ENCODE measurements at places on chromosomes 7 and 10. TPM values are rescaled to one million over a fixed set of nuclear protein-coding genes. Genes with fewer than 3 reads are reported as not detected.
A peak's percentile ranks its signal among the peaks of the same experiment; 100 is the strongest.

DNA sequence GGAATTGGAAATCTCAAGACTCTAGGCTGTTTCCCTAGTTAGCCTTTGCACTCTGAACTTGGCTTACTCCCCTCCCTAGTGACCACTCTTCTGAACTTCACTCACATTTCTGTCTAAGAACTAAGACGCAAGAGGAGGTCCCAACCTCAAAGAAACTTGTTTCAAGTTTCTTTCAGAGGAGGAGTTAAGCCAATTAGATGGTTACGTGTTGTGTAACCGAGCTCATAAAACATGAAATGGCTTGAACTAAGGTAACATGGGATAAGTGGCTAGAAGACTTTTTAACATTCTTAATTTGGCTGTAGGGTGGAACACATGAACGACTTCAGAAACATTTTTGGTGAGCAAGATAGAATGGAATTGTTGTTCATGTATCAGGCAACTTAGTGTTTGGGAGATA, 39.5 kb upstream of the SEC61G start:
- no peak for DNase-seq

- DNase-seq, result no peak
Observed at GRCh38 chr10:106255111-106255678, 909.3 kb downstream of the SORCS1 start.

The SKIDA1 gene
- 2.6 TPM for total RNA-seq

- DNase-seq, result no peak
Observed at GRCh38 chr10:89337484-89337883, 9.7 kb downstream of the IFIT3 start.

The OR9A2 gene
- total RNA-seq, result not detected

The LOXL4 gene
- 0.54 TPM for total RNA-seq

The ANKRD7 gene
- 0.70 TPM for total RNA-seq

DNA sequence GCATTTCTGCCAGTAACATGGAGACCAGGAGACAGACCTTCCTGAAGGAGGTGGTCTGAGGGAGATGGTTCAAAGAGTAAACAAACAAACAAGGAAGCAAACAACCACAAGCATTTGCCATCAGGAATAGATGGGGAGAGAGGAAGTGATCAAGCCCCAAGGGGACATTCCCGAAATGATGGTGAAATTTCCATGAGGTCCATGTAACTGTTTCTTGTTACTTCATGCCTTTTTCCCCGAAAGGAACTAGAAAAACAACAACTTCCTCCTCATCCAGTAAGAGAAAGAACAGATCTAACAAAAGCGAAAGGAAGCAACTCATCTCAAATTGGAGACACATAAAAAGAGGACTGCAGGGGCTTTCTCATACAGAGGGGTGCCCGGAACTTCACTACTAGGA, 152.5 kb upstream of the ZNF32 start:
- no peak for DNase-seq

- no peak for DNase-seq
Observed at GRCh38 chr7:20050241-20050966, 166.8 kb downstream of the MACC1 start.

- DNase-seq, result peak; percentile 85
Observed at GRCh38 chr10:3783682-3784432, 1.2 kb downstream of the KLF6 start.

GRCh38 chr7:2520131-2520760, 672 bp downstream of the LFNG start:
- DNase-seq, result no peak

DNA sequence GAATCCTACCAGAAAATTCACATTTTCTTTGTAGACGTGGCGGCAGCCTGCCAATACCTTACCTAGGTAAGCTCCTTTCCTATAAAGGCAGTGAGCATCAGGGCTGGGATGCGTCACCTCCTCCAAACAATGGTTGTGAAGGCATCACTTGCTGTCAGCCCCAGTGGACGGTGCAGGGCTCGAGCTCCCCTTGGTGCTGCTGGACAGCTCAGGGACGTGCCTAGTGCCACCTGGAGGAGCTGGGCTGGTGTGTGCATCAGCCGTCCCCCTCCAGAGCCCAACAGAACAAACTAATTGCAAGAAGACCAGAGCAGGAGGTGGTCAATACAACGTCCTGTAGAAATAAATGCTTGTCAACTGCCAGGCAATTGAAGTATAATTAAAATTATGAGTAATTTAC, 517.5 kb upstream of the FOXK1 start:
- peak; percentile 9 for DNase-seq

The JCAD gene
- 25.6 TPM for total RNA-seq

DNA sequence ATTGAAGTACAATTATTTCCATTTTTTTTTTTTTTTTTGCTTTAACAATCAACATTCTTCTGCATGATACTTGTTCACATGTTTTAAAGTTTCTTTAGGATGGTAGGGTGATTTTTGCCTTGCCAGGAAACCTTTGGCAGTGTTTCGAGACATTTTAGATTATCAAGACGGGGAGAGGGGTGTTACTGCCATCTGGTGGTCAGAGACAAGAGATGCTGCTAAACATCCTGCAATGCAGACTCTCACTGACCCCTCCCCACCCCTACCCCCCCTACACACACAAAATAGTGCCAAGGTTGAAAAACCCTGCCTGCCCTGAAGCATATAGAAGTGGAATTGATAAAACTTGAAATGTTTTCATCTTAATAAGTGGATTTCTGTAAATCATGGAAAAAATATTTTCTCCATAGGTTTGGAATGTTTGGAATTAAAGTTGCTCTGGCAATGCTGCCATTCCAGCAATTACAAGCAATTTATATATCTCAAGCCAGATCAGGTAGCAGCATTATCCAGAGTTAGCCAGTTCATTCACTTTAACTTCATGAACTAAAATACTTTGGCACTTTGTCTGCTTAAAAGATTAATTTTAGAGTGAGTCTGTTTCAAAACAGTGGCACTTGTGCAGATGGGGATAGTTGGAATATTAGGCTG, 62.1 kb downstream of the SDHAF3 start:
- DNase-seq, result no peak

DNA sequence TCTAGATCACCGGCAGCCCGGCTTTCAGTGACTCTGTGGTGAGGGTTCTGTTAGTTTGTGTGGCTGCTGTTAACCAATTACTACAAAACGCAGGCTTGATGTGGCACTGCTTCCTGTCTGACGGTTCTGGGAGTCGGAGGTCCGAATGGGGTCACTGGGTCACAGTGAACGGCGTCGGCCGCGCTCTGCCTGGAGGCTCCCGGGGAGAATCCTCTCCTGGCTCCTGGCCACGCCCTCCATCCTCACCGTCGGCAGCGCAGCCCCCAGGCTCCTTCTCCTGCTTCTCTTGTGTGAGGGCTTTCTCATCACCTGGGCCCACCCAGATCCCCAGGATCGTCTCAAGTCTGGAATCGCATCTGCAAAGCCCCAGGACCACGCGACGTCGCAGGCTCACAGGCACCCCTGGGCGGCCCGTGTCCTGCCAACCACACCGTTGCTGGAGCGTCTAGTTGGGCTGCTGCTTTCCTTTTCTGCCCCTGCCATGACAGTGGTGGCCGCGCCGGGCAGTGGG, 31.8 kb upstream of the NKX6-2 start:
- DNase-seq, result peak; percentile 72

GRCh38 chr10:131574707-131575430, 263.3 kb upstream of the TCERG1L start:
- DNase-seq, result no peak

DNA sequence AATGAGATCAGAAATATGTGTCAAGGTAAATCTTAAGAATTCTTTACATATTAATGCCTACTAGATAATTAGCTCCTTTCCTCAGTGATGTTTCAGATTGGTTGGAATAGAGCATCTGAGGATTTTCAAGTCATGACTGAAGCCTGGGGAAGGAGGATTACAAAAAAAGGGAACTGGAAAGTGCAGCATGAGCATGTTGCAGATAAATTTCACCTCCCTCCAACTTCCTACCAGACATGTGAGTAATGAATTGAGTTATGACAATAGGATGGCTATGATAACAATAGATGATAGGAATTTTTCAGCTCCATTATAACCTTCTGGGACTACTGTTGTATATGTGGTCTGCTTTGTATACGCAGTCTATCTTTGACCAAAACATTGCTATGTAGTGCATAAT, 104.2 kb upstream of the RAB18 start:
- no peak for DNase-seq

The TMEM184A gene
- 0.32 TPM for total RNA-seq

DNA sequence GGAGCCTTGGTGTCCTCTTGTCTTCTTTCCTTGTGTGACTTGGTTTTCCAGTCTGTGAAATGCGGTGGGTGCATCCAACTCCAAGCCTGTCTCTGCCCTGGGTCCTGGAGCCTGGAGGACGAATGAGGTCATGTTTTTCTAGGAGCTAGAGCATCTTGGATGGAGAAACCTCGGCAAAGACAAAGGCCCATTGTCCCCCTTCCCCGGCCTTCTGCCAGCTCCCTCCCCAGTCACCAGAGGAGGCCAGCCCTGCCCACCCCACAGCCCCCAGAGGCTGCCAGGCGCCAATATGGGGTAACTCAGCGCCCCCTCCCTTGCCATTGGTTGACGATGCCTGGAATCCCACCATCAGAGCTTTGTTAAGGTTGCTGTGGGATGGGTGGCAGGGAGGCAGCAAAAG, 40.4 kb downstream of the KCTD7 start:
- DNase-seq, result no peak

DNA sequence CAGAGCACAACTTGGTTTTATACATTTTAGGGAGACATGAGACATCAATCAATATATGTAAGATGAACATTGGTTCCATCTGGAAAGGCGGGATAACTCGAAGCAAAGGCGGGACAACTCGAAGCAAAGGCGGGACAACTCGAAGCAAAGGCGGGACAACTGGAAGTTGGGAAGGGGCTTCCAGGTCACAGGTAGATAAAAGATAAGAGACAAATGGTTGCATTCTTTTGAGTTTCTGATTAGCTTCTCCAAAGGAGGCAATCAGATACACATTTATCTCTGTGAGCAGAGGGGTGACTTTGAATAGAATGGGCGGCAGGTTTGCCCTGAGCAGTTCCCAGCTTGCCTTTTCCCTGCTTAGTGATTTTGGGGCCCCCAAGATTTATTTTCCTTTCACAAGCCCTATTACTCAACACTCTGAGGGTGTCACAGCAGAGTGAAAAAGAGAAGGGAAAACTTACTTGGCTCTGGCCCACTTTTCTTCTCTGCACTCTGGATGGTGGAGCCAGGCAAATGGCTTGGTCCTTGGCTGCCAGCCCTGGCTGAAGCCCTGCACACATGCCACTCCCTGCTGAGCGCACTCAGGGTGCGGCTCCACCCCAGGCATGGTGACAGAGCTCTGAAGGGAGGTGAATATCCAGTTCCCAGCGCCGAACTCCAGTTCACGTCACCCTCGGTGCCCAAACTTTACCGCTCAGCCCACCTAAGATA, 46.7 kb downstream of the PARD3 start:
- DNase-seq, result peak; percentile 87

The CPXM2 gene
- 4.6 TPM for total RNA-seq

- DNase-seq, result no peak
Observed at GRCh38 chr7:44891791-44892190, 6.5 kb upstream of the PURB start.

The LDB3 gene
- 1,478 TPM for total RNA-seq

The OPN4 gene
- 0.41 TPM for total RNA-seq

DNA sequence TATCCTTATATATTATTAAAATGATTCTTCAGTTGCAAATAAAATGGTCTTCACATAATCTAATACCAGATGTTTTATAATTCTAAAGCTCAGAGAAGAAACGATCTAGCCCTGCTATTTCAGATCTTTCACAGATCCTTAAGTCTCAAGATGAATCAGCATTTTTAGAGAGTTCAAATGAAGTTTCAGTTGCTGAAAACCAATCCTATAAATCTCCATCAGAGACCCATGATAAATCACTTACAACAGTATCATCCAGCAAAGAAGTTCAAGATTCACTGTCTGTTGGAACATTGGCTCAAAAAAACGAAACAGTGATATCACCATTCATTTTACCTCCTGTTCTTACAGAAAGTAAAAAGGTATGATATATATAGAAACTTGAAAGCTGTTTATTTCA, 137.0 kb downstream of the CCDC7 start:
- no peak for DNase-seq

DNA sequence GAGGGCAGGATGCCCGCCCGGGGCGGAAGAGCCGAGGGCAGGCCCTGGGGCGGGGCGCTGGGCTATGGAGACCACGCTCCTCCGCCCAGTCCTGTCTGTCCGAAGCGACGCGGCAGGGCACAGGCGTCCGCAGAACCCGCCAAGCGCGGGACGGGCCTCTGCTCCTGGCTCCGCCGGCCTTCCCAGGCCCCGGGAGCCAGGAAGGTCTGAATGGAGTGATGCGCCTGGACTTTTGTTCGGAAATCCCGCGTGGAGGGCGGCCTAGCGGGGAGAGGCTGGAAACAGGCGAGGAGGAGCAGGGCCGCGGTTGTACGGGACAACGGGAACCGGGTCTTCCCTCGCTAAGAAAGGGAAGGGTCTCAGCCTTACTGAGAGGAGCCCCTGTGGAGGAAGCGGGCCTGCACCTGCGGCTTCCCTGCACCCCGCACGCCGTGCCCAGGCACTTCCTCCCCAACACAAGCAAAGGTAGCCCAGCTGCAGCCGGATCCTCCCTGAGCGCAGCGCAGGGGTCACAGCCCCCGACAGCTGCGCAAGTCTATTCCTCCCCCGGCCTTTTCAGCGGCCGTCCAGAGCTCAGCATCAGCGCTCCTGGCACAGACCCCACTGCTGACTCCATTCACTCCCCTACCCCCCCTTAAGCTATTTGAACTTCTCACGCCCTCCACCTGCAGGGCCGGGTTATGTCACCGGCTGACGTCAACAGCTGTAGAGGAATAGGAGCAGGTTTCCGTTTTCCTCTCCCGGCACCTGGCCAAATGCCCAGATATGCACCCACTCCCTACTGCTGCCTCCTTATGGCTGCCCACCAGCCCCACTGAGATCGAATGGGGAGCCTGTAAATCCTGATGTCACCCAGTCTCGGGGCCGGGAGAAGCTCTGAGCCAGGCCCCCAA, 143.2 kb upstream of the RET start:
- no peak for DNase-seq

- DNase-seq, result no peak
Observed at GRCh38 chr7:154484406-154484805, 432.2 kb downstream of the DPP6 start.

- no peak for DNase-seq
Observed at GRCh38 chr7:149799397-149800168, 26.2 kb upstream of the ZNF467 start.

DNA sequence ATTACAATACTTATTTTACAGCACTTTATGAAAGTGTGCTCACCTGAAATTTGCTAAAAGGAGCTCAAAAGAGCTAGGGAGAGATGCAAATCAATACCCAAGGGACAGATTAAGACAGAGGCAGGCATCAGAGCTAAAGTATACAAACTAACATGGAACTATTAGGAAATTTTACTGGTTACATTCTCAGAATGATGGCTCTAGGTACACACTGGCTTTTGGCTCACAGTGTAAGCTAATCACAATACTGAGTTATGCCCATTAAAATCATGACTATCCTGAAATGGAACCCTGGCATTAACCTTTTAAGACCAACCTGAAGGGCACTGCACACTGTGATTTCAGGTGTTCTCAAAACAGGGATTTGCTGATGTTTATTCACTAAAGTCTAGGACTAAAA, 98.1 kb downstream of the NT5C2 start:
- DNase-seq, result no peak

Measured in Right ventricle myocardium inferior (tissue), 1 donor.